ENCODE measurements at places on chromosomes 4 and X.

GRCh38 chrX:118760025-118760424, 32.6 kb downstream of the IL13RA1 start:
- DNase-seq, result no peak

DNA sequence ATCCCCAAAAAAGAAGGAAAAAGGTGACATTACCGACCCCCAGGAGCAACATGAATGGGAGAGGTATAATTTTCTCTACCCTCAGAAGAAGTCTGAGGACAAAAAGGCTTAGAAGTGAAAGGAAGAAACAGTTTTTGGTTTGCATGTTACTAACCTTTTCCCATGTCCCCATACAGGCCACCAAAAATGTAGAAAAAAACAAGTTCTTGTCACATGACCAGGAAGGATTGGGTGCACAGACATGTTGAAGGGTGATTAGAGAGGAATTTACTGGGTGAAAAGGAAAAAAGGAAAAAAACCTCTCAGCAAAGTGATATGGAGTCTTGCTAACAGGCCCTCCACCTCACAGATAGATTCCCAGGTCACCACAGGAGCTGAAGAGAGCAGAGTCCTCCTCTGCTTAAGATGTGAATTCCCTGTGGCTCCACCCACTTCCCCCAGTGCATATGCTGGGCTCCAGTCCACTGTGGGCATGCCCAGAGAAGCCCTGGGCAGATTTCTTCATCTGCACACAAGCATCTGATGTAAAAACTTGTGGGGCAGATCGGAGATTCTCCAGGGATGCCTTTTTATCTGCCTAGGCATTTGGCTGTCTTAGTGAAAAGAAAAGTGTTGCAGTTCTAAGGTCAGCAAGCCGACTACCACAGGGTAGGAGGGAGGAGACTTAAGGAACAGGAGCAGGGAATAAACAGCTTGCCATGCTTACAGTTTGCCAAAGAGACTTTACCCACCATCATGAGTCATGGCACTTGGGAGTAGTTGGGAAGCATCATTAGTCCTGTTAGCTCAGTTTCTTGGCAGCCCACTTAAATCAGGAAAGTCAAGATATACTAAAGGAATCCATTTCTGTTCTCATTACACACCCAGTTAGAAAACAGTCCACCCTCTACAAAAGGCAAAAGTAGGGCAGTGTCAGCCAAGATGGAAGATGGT, 25.0 kb upstream of the PASD1 start:
- no peak for DNase-seq

GRCh38 chr4:169241464-169241863, 29.3 kb downstream of the SH3RF1 start:
- no peak for DNase-seq

DNA sequence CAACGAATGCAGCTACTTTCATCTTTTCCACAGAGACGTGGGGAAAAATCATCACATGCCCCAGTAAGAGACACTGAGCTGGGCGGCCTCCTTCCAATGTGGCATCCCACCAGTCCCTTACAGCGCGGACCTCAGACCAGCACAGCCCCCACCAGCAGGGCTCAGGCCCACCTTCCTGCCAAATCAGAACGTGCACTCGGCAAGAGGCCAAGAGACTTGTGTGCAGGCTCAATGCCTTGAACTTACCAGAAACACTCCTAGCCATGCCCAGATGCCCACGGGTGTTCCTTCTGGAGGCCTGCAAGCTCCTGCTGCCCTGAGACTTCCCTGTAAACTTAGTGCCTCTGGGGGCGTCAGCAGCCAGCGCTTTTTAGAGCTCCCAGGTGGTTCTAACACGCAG, 31.2 kb downstream of the WDR1 start:
- DNase-seq, result peak; percentile 8

GRCh38 chrX:37476571-37477170, 94.8 kb upstream of the LANCL3 start:
- no peak for DNase-seq

GRCh38 chr4:123529278-123529568, 132.6 kb downstream of the SPRY1 start:
- DNase-seq, result no peak

GRCh38 chrX:15413101-15413500, 28.9 kb upstream of the VEGFD start:
- DNase-seq, result no peak

DNA sequence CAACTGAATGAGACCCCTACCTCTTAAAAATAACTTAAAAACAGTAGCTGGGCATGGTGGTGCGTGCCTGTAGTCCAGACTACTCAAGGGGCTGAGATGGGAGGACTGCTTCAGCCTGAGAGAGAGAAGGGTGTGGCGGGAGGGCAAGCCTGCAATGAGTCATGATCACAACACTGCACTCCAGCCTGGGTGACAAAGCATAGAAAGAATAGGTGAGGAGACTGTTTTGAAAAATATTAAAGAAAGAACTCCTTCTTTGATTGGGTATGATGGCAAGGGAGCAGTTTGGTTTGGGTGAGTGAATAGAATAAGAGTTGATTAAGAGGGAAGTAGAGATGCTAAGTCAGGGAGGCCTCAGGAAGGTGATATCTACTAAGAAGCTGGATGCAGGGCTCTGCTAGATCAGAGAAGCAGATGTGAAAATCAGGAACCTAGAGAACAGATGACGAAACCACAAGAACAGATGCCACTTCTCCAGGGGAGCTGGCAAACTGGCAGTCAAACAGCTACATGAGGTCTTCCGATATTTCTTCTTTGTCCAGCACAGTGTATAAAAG, 318.6 kb downstream of the OPHN1 start:
- no peak for DNase-seq

DNA sequence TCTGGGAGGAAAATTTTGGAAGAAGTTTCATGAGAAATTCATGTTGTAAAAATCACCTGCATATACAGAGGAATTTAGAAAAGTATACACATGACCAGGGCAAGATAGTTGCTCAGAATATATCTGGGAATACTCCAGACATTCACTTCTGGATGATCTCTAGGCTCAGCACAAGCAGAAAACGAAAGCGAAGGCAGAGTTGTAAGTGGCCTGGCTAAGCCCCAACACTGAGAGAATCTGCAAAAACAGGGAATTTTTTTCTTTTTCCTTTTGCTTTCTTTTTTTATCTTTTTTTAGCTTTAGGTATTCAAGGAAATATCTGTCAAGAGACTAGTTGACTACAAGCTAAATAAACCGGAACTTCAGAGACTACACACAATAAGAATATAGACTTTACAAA, 207.2 kb downstream of the FGF13 start:
- no peak for DNase-seq
